Right lobe of liver (tissue), 6 donors: ENCODE measurements at places on chromosomes 3 and 15. TPM values are rescaled to one million over a fixed set of nuclear protein-coding genes. Genes with fewer than 3 reads are reported as not detected.

The VIPR1 gene
- 18.3 TPM for total RNA-seq

GRCh38 chr3:71066356-71066755 is 517.2 kb downstream of the FOXP1 start:
- peaks cover 3% of the 10 kb centered on the region for H3K4me1 ChIP-seq
- H3K36me3 ChIP-seq = no peaks in the 10 kb centered on the region
- H3K27me3 ChIP-seq = no peaks in the 10 kb centered on the region

DNA sequence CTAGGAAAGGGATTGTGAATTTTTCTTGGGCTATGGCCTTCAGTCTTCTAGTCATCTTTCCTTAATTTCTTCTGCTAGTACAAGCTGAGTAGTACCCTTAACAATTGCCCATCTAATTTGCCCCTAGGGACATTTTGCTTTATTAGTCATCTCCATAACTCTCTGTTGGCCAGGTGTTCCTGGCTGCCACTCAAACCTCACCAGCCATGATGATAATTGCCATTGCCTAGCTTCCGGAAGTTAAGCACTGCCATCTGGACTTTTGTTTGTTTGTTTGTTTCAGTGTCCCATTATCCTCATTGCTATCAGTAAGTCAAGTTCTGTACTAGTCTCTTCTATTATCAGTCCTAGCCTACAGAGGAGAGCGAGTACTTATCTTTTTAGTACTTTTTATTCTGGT is 36.6 kb upstream of the UBL7 start:
- no peak for DNase-seq
- H3K36me3 ChIP-seq = no peaks in the 10 kb centered on the region
- H3K27me3 ChIP-seq = no peaks in the 10 kb centered on the region
- no peak overlapping the region for H3K27ac ChIP-seq
- H3K4me3 ChIP-seq = no peak overlapping the region

DNA sequence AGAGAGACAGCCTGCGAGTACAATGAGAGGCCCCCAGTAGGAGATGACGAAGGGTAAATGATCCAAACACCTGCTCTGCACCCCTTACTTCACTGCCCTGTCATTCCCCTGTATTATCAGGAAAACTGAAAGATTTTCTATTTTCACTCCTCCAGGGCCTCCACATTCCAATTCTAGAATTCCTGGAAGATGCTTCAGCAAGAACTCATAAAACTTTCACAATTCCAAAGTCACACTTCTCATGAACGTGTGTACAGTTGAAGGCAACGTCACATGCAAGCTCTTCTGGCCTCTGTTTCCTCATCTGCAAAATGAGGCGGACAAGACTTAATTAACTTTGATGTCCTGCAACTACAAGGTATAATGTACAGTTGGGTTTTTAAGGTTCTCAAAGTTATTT is 62.8 kb upstream of the SPATA12 start:
- no peaks in the 10 kb centered on the region for H3K4me1 ChIP-seq
- H3K36me3 ChIP-seq = no peaks in the 10 kb centered on the region
- DNase-seq = no peak
- no peaks in the 10 kb centered on the region for H3K27me3 ChIP-seq
